HT-29 (cell line): ENCODE measurements at places on chromosomes 2 and 18. TPM values are rescaled to one million over a fixed set of nuclear protein-coding genes. Genes with fewer than 3 reads are reported as not detected.

The POTEJ gene
- total RNA-seq = not detected in 2 replicates

The CTAGE1 gene
- total RNA-seq = not detected in 2 replicates

The TXNDC2 gene
- total RNA-seq = not detected in 2 replicates

The DNAH6 gene
- 0.03 and 0.05 TPM in 2 replicates for total RNA-seq

The AMER3 gene
- not detected in 2 replicates for total RNA-seq

The OSGEPL1 gene
- 1.9 and 2.3 TPM in 2 replicates for total RNA-seq

The ACTR3 gene
- 153 and 164 TPM in 2 replicates for total RNA-seq

The PROC gene
- total RNA-seq = 0.74 and 1.3 TPM in 2 replicates

The ATIC gene
- 15.4 and 29.2 TPM in 2 replicates for total RNA-seq

The IL36B gene
- not detected in 2 replicates for total RNA-seq

The CRYGC gene
- not detected in 2 replicates for total RNA-seq

The PCGF1 gene
- 17.2 and 20.1 TPM in 2 replicates for total RNA-seq

The RNF152 gene
- total RNA-seq = not detected in 2 replicates

The LYPD6 gene
- total RNA-seq = 0.68 and 1.2 TPM in 2 replicates

The CERS6 gene
- total RNA-seq = 28.0 and 32.0 TPM in 2 replicates

The C2orf78 gene
- total RNA-seq = not detected in 2 replicates

The HRH4 gene
- not detected in 2 replicates for total RNA-seq

The GAL3ST2 gene
- not detected in 2 replicates for total RNA-seq

The TWIST2 gene
- total RNA-seq = not detected in 2 replicates

The KLHL41 gene
- not detected in 2 replicates for total RNA-seq

The XIRP2 gene
- not detected in 2 replicates for total RNA-seq

The CCDC85A gene
- total RNA-seq = 0.10 TPM in 1 of 2 replicates, not detected in the other

The CROCC2 gene
- not detected in 2 replicates for total RNA-seq

The CENPA gene
- 18.3 and 26.9 TPM in 2 replicates for total RNA-seq
